ENCODE measurements at places on chromosomes 4 and X. TPM values are rescaled to one million over a fixed set of nuclear protein-coding genes. Genes with fewer than 3 reads are reported as not detected.

FAM114A1 gene
- total RNA-seq, result 76.3 TPM

MAGEA2 gene
- total RNA-seq, result not detected

TMPRSS11A gene
- not detected for total RNA-seq

IL13RA1 gene
- 52.8 TPM for total RNA-seq

FGG gene
- total RNA-seq, result 6.1 TPM

NDUFA1 gene
- total RNA-seq, result 167 TPM

GPC3 gene
- total RNA-seq, result 2.0 TPM

RPA4 gene
- total RNA-seq, result 1.0 TPM

USP51 gene
- total RNA-seq, result 0.49 TPM

WDR17 gene
- total RNA-seq, result 1.2 TPM

TMEM150C gene
- 1.2 TPM for total RNA-seq

MYL5 gene
- 53.6 TPM for total RNA-seq

DNA sequence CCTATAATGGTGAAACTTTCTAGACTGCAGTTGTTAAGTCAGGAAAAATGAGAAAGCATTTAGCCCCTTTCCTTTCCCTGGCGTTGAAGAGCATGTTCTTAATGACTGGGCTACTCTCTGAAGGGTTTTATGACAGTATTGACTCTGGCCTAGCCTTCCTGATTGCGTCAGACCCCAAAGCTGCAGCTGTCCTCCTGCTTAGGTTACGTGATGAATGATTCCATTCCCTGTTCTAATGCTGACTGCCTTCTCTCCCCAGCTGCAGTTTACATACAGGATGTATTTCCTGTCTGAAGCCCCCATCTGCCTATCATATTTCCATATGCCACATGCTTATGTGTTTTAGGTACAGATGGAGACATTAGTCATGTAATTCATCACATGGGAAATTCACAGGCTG lies 105.8 kb upstream of the EGFL6 start:
- DNase-seq, result peak; percentile 37
- no peaks in the 10 kb centered on the region for H3K4me1 ChIP-seq
- no peak overlapping the region for H3K27ac ChIP-seq
- no peaks in the 10 kb centered on the region for H3K27me3 ChIP-seq

GRCh38 chrX:144681501-144681900 lies 565.8 kb upstream of the SPANXN1 start:
- no peak for DNase-seq
- H3K4me3 ChIP-seq, result no peak overlapping the region
- no peak overlapping the region for H3K27ac ChIP-seq
- H3K27me3 ChIP-seq, result no peaks in the 10 kb centered on the region

DNA sequence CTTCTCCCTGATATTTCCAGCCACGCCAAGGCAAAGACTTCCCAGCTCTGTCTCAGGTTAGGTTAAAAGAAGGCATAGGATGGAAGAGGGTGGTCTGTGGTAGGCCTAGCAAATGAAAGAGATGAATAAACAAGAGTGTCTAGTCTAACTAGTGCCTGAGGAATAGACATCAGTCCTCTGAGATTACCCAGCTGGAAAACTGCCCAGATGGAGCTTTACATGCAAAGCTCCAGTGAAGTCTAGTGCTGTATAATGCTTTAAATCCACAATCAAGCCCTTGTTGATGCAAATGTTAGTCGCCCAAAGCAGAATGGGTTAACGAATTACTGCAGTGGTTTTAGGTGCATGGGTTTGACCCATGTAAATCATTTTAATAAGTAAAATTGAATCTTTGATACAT lies 24.8 kb upstream of the GUCY1B1 start:
- no peaks in the 10 kb centered on the region for H3K36me3 ChIP-seq
- no peak overlapping the region for H3K27ac ChIP-seq
- no peak for DNase-seq
- no peak overlapping the region for H3K4me3 ChIP-seq
- H3K4me1 ChIP-seq, result no peaks in the 10 kb centered on the region

- no peak overlapping the region for H3K4me3 ChIP-seq
- H3K4me1 ChIP-seq, result no peaks in the 10 kb centered on the region
- no peak overlapping the region for H3K27ac ChIP-seq
These were observed 5.0 kb downstream of the RPL36A start for GRCh38 chrX:101395789-101396188.

DNA sequence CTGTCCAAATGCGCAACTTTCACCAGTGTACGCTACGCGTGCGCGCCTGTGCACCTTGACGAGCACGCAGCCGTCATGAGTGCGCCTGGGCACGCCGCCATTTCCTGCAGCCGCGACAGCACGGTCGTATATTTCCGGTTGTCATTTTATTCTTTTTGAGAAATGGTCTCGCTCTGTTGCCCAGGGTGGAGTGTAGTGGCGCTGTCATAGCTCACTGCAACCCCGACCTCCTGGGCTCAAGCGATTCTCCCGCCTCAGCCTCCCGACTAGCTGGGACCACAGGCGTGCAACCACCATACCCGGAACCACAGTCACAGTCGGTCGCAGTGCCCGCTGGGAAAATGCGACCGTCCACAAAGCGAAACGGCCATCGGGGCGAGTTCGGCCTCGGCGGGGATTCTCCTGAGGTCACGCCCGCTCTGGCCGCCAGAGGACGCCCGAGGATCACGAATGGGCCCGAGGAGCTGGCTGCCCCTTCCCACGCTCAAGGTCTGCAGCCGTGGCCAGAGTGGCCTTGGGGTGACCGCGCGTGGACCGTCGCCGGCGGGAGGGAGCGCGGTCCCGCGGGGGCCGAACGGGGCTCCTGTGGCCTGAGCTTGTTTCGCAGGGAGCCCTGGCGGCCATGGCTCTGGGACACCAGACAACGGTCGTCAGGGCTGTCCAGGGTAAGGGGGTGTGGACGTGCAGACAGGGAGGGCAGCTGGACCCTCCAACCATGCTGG lies 23.7 kb upstream of the PNMA3 start:
- peak; percentile 65 for DNase-seq
- H3K4me3 ChIP-seq, result peak overlapping the region; percentile 27
- no peaks in the 10 kb centered on the region for H3K4me1 ChIP-seq
- no peaks in the 10 kb centered on the region for H3K36me3 ChIP-seq

DNA sequence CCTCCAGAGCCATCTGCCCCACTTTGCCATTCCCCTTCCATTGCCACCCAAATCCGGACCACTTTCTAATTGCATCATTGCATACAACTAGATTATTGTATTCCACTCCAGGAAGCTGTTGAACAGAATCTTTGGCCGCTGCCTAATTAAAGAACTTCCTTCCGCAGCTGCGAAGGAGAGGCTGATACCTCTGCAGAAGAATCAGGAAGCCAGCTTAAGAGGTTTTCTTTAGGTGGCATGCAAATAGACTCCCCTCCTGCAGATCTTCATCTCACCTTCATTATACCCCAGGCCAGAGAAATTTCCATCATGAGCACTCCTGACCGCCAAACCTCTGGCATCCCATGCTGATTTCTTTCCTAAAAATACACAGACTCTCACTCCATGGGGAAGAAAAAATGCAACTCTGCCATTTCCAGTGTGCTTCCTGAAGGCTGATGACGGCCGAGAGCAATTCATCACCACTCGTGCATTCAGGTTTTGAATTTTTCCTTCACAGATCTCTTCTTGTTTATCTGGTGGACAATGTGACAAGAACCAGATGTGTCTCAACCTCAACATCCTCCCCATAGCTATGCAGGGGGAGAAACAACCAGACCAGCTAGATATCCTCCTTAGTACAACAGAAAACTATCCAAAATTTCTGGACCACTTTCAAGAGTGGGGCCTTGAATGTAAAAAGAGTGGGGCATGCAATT lies 31.2 kb downstream of the LGI2 start:
- H3K4me3 ChIP-seq, result no peak overlapping the region
- no peaks in the 10 kb centered on the region for H3K27me3 ChIP-seq
- H3K36me3 ChIP-seq, result no peaks in the 10 kb centered on the region
- H3K4me1 ChIP-seq, result no peaks in the 10 kb centered on the region

DNA sequence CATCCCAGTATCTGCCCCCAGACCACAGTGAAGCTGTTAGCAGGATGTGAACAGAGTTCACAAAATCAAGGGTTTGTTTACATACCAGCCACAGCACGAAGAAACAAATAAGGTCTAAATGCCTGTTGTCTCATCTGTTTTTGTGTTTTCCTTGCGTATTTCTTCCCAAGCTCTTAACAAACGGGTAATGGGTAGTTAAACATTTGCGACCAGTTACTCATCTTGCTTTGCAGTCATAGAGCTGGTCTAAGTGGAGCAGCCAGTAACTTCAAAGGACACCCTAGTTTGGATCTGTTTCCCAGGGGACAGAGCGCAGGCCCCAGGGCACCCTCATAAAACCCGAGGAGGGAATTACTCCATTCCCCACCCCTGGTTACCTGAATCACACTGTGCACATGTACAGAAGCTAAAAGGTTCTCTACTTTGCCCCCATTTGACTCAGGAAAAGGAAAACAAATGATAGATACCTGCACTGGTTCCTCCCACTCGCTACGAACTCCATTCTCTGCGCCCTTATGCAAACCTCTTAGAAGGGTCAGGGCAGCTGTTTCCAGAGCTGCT lies 68.8 kb downstream of the MAML3 start:
- no peak overlapping the region for H3K4me3 ChIP-seq
- H3K27ac ChIP-seq, result no peak overlapping the region
- H3K36me3 ChIP-seq, result no peaks in the 10 kb centered on the region
- no peaks in the 10 kb centered on the region for H3K4me1 ChIP-seq
- no peaks in the 10 kb centered on the region for H3K27me3 ChIP-seq

DNA sequence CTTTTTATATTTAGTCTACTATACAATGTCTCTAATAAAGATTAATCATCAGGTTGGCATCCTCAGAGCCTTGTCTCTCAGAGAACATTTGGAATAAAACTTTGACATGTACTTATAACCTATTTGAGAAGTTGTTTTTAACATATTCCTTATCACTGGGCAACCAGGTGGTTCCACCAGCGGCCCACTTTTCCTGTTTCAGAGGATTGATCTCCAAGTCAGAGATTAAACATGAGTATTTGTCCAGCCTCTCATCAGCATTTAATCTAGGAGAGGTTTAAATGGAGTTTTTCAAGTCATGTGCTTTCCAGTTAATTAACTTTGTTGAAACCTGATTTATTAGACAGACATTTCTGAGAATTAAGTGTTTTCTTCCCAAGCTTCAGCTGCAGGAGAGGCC lies 345.5 kb downstream of the GRXCR1 start:
- H3K4me1 ChIP-seq, result no peaks in the 10 kb centered on the region
- no peak overlapping the region for H3K27ac ChIP-seq
- no peak overlapping the region for H3K4me3 ChIP-seq
- no peak for DNase-seq
- no peaks in the 10 kb centered on the region for H3K36me3 ChIP-seq

- no peaks in the 10 kb centered on the region for H3K27me3 ChIP-seq
- no peak overlapping the region for H3K27ac ChIP-seq
- no peak overlapping the region for H3K4me3 ChIP-seq
- H3K4me1 ChIP-seq, result no peaks in the 10 kb centered on the region
- no peaks in the 10 kb centered on the region for H3K36me3 ChIP-seq
These were observed 2121.0 kb downstream of the PCDH7 start for GRCh38 chr4:32841217-32841616.

DNA sequence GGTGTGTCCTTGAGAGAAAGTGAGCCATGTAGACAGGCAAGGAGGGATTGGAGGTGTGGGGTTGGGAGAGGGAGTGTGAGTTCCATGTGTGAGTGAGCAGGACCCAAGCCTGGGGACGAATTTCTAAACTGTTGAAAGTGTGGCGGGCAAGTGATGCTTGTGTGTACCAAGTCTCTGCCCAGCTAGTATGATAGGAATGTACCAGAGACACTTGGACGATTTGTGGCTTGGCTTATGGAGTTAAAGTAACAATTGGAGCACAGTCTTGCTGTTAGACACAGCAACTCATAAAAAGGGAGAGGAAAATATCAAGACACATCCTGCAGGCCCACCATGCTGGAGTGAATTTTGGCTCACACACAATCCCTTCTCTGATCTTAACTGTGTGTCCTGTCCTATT lies 8.5 kb downstream of the PTTG2 start:
- DNase-seq, result no peak
- H3K4me1 ChIP-seq, result peaks cover 4% of the 10 kb centered on the region
- no peaks in the 10 kb centered on the region for H3K36me3 ChIP-seq
- no peak overlapping the region for H3K4me3 ChIP-seq
- no peak overlapping the region for H3K27ac ChIP-seq

GRCh38 chr4:157832596-157832995 lies 340.2 kb downstream of the GASK1B start:
- H3K4me1 ChIP-seq, result no peaks in the 10 kb centered on the region
- no peak overlapping the region for H3K27ac ChIP-seq
- no peaks in the 10 kb centered on the region for H3K27me3 ChIP-seq

DNA sequence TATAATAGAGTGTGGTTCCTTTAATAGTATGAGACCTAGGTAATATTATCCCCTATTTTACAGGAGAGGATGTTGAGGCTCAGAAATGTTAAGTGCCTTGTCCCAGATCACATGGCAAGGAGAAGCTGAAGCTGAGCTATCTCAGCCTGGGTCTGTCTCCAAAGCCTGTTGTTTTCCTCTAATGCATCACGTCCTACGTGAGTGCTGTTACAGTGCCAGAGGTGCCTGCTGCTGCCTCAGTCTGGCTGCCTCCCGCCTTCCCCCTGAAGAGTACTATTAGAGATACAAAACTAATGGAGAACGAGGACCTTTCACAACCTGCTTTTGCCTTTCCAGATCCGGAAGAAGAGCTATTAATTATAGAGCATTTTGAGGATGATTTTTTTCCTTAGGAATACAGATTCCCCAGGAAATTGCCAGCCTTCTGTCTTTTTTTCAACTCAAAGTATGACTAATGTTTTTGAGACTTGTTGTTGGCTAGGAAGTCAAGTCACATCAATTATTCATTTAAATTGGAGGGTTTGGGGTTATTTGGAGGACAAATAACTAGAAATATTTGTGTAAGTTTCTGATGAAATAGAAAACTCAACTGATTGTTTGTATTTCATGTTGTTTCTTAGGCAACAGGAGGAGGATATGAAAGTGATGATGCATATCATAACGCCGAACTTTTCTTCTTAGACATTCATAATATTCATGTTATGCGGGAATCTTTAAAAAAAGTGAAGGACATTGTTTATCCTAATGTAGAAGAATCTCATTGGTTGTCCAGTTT lies 43.9 kb upstream of the MTMR1 start:
- no peak for DNase-seq
- no peaks in the 10 kb centered on the region for H3K36me3 ChIP-seq
- H3K4me3 ChIP-seq, result no peak overlapping the region
- no peak overlapping the region for H3K27ac ChIP-seq
- no peaks in the 10 kb centered on the region for H3K27me3 ChIP-seq

- H3K4me3 ChIP-seq, result no peak overlapping the region
- no peaks in the 10 kb centered on the region for H3K27me3 ChIP-seq
- H3K27ac ChIP-seq, result no peak overlapping the region
- H3K4me1 ChIP-seq, result no peaks in the 10 kb centered on the region
These were observed 9.2 kb downstream of the VSIG4 start for GRCh38 chrX:66030505-66031317.

- no peak for DNase-seq
- no peaks in the 10 kb centered on the region for H3K27me3 ChIP-seq
These were observed 15.5 kb downstream of the UNC5C start for GRCh38 chr4:95533254-95533653.
